ENCODE measurements at places on chromosomes 7 and 10.

- DNase-seq, result no peak
Observed at GRCh38 chr10:116674901-116675423, 54.2 kb downstream of the PNLIPRP2 start.

DNA sequence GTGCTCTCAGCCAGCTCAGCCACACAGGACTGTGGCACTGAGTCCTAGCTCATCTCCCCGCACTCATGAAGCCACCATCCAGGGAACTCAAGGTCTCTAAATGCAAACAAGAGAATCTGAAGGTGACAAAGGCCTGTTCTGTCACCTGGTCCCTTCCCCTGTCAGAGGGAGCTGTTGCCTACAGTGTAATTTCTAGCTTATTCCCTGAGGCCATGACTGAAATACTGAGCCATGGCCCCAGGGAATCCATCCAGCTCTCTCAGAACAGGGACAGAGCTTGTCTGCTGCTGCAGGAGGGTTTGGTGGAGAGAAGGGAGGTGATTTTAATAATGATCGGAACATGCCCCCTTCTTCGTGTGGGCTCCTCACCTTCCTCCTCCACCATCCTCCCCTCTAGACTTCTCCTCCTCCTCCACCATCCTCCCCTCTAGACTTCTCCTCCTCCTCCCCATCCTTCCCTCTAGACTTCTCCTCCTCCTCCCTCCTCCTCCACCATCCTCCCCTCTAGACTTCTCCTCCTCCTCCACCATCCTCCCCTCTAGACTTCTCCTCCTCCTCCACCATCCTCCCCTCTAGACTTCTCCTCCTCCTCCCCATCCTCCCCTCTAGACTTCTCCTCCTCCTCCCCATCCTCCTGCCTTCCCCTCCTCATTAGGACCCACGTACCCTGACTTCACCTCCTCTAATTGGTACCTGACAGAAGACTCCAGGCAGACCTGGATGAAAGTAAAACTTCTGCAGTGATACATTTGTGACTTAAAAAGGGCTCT lies 338.0 kb upstream of the MKI67 start:
- no peak for DNase-seq

- no peak for DNase-seq
Observed at GRCh38 chr7:8063706-8064297, 95.2 kb downstream of the GLCCI1 start.

DNA sequence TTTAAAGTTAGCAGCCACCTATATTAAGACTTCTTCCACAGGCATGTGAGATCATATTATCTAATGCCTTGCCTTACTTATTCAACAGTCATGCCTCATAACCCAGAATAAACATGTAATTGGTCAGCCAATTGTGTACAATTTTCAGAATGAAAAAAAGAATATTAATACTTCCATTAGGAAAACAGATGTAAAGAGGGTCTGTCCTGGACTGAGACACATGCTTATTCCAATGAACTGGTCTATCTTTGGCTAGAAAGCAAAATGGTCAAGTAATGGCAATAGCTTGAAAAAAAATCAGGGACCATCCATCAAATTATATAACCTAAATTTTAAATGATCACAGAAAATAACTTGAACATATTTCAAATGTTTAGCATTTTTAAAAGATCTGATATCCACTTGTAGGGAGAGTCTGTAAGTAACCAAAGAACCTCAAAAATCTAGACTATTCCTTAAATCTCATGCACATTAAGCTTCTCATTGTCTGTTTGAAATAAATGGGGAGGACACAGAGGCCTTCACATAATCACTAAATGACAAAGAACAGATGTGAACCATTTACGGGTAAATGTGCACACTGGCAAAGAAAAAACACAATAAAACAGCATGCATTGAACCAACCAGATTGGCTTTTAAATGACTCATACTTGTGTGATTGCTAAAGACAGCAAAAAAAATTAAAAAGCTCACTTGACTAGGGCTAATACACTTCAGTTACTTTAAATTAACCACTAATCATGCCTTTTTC lies 568.8 kb upstream of the PCDH15 start:
- DNase-seq, result no peak

- DNase-seq, result no peak
Observed at GRCh38 chr10:122421742-122422141, 32.7 kb upstream of the ARMS2 start.

DNA sequence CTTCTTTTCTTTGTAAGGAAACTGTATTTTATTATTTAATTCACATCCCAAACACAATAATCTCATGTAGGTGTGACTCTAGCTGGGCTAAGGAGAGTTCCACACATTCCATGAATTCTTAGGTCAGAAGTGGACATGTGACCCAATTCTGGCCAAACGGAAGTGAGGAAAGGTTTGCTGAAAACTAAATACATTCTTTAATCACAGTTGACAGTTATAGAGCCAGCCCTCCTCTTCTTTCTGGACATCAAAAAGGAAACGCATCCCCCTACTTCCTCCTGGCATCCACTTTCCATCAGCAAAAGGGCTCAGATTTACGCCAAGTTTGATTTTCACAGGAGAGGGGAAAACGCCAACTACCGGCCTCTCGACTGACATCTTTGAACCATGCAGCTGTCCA lies 774.4 kb upstream of the POM121L12 start:
- no peak for DNase-seq

- DNase-seq, result no peak
Observed at GRCh38 chr7:9175871-9176270, 742.5 kb downstream of the NXPH1 start.

DNA sequence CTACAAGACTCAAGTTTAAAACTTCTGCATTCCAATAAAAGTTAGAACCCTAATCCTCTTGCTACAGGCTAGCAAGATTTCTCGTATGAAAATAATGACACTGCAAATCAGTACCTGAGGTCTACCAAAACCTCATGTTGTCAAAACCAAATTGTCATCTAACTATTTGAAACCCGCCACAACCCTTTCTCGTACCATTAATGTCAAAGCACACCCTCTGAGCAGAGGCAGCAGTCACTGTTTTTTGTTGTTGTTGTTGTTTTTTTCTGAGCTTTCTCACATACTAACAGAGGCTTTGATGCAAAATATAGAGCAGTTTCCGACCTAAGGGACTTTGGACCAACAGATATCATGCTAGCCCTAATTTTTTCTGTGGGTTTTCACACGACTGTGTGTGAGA lies 563.9 kb upstream of the C7orf33 start:
- no peak for DNase-seq

DNA sequence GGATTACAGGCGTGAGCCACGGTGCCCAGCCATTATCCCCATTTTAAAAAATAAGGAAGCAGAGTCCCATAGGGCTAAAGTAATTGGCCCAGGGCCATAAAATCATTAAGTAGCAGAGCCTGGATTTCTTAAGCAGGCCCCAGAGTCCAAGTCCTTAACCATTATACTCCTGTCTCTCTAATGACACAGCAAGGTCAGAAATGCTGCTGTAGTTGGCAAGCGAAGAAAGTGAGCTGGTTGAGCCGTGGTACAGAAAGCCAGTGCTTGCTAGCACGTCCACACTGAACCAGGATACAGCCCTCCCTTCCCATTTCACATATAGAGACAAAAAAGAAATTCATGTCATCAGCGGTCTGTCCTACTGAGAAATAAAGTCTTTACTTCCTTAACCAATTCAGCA lies 562.7 kb downstream of the GALNT17 start:
- DNase-seq, result no peak

GRCh38 chr10:78779339-78779955 lies 289.3 kb upstream of the ZMIZ1 start:
- DNase-seq, result peak; percentile 65

- DNase-seq, result peak; percentile 19
Observed at GRCh38 chr7:21261627-21262594, 166.0 kb upstream of the SP4 start.

GRCh38 chr10:24850727-24851296 lies 101.6 kb downstream of the PRTFDC1 start:
- no peak for DNase-seq

DNA sequence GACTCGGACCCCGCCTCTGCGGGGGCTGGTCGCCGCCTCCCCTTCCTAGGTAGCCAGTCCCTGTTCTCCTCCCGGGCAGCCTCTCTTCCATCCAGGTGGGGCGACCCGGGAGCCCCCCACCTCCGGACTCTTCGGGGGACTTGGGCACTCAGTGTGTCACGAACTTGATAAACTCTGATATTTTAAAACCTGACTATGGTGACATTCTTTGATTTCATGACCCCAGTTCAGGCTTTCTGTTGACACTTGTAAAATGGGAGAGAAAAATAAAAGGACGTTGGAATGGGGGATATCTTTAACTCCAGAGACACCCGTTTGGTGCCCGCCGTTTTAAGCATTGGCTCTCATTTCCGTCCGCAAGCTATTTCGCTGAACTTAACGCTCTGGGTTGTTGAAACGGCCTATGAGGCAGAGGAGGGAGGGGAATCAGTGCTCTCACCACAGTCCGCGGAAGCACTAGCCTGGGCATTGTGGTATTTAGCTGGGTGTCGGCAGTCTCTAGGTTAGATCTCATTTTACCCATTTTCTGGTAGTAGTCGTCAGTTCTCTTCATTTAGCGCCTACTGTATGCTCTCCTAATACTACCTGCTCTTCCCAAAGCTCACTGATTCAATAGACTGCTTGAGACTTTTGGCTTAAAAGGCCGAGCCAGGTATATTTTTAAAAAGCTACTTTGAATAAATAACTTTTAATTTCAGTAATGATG lies 738 bp downstream of the VPS26A start:
- DNase-seq, result peak; percentile 45

DNA sequence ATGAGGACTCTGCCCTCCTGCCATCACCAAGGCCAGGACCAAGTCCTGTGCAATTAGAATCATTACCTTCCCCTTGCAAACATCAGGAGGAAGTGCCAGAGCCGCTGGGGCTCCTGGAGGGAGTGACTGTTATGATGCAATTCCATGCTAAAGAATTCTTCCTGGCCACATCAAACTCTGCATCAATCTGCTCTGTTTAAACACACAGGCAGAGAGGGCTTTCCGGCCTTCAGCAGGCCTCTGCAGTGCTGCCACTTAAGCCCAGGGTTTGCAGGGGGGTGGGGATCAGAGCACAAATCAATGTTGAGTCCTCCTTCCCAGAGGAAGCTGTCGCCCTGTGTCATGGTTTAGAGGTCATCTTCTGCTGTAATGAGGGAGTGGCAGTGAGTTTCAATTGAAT lies 58.1 kb downstream of the CTBP2 start:
- no peak for DNase-seq

DNA sequence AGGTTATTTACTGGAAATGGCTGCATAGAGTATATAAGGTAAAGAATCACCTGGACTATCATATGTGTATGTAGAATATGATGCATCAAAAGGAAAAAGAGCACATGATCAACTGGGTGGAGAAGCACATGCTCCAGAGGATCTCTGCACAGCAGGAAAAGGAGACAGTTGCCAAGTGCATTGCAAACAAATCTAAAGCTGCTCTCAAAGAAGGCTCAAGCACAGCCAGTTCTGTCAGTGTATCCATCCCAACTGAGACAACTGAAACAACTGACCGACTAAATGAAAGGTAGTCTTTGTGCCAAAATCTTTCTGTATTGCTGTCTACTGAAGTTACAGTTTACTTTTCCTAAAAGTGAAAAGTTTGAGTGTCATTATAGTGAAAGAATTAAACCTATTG lies 83.2 kb upstream of the SGCE start:
- no peak for DNase-seq

- DNase-seq, result no peak
Observed at GRCh38 chr7:137951700-137952425, 50.0 kb downstream of the CREB3L2 start.

DNA sequence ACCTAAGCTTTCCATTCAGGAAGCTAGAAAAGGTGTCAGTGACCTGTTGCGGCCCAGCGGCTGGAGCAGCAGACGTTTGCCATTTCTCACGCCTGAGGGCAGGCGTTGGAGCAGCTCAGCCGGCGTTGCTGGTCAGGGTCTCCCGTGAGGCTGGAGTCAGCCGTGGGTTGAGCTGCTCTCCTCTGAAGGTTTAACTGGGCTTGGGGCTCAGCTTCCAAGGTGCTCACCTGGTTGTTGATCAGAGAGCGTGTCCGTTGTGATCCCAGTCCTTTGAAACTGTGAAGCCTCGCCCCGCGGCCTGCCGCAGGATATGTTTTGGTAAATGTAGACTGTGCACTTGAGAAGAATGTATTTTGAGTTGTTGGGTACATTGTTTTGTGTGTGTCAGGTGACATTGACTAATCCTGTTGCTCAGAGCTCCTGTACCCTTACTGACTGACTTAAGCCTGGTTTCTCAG lies 20.6 kb upstream of the PWWP2B start:
- no peak for DNase-seq

DNA sequence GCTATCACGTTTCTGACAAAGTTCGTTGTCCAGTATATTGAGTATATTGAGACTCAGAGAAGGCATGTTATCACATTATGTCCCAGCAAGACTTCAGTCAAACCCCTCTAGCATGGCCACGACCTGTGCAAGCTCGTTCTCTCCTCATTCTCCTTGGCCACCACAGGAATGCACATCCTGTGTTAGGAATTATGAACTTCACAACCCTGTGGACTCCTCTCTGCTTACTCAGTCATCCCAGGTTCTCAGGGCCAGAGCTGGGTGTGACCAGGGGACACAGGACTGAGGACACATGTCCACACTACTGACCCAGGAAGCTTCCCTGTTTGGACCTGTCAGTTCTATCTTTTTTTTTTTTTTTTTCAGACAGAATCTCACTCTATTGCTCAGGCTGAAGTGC lies 4.4 kb downstream of the SH2D4B start:
- no peak for DNase-seq

DNA sequence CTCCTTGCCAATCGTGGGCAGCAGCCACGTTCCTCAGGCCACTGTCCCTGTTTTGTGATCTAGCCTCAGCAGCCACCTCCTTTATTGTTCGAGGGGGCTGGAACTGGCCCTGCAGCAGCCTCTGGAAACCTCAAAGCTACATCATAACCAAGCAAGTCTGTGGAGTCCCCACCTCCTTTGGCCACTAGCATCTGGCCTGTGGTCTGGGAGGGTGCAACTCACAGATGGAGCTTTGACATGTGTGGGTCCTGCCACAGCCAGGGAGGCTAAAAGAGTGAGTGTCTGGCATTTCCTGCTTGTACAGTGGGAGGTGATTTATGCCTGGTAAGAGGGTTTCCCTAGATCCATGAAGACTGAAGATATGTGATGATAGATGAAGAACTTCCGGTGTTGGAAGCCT lies 32.3 kb upstream of the NUB1 start:
- DNase-seq, result peak; percentile 34

- DNase-seq, result no peak
Observed at GRCh38 chr10:28496017-28496416, 36.9 kb upstream of the WAC start.

DNA sequence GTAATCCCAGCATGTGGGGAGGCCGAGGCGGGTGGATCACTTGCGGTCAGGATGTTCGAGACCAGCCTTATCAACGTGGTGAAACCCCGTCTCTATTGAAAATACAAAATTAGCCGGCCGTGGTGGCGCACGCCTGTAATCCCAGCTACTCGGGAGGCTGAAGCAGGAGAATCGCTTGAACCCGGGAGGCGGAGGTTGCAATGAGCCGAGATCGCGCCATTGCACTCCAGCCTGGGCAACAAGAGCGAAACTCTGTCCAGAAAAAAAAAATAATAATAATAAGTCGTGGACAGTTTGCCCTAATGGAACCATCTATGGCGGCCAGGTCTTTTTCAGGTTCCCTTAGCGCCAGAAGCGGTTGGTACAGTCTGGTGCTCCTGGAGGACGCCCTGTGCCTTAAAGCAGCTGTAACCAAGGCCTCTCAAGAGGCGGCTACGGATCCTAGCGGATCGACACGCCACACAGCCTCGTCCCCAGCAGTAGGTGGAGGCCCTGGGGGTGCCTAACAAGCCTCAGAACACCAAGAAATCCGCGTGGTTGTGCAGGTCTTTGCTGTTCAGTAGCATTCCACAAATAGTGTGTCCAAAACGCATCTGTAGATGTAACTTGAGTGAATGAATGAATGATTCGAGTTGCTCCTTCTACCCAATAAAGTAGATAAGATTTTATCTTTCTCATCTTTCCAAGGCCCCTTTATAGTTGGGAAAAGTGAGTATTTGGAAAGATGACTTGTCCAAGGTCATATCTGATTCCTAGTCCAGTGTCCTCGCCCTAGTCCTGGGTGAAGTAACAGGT lies 982 bp downstream of the PGAM1 start:
- no peak for DNase-seq

Data from H54 (cell line).